Stimulated activated CD8-positive, alpha-beta memory T cell treated with anti-CD3 and anti-CD28 coated beads, Interleukin-4, amount 100 ng/mL, for 48 hours (primary cell): ENCODE measurements at places on chromosomes 1 and 21.

DNA sequence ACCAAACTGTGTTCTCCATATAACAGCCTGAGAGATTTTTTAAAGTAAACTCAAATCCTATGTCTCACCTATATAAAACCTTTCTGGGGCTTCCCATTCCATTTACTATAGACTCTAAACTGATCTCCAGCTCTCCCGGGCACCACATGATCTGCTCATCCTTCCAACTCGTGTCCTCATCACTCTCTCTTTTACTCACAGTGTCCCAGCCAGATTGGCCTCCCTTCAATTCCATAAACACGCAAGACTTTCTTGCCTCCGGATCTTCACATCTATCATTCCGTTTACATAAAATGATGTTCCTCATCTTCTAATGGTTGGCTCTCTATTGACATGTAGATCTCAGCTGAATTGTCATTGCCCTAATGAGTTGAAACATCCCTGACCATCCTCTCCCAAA is 59.4 kb downstream of the ZNF697 start:
- no peak for DNase-seq

GRCh38 chr21:45910548-45911221 is 70.9 kb upstream of the COL6A1 start:
- DNase-seq: no peak

- DNase-seq: no peak
Measured at GRCh38 chr1:150022357-150022756, 11.8 kb upstream of the OTUD7B start.

- no peak for DNase-seq
Measured at GRCh38 chr1:192869308-192869940, 60.6 kb downstream of the RGS2 start.

- no peak for DNase-seq
Measured at GRCh38 chr1:17170571-17170970, 34.4 kb upstream of the PADI1 start.

DNA sequence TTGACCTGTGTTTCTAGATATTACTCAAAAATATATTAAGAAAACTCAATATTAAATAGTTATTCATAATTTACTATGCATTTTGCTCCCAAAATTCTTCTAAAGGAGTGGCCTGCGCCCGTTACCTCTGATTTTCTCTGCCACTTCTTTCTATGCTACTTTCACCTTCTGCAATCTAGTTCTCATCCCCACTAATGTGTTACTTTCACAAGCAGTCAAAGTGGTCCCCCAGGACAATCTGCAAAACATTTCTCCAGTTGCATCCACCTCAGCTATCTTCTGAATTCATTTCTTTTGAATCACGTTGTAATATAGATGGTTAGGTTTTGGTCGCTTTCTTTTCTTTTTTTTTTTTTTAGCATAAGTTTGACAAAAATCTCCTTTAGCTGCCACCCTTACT is 13.4 kb downstream of the INSL5 start:
- no peak for DNase-seq

DNA sequence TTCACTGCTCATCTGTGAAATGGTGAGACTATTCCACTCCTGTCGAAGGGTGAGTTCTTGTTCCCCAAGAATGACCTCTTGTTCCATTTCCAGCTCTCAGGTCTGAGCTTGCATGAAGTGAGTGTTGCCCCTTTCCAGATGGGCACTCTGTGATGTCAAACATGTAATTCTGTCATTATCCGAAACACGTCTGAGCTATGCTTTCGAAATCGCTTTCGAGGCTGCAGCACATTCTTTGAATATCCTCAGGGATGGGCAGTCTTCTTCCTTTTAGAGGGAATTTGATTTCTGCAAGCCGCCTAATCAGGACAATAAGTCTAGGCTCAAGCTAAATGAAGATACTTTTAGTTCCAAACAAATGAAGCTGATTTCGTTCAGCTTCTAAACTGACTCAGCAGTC is 15.1 kb downstream of the NFASC start:
- no peak for DNase-seq

DNA sequence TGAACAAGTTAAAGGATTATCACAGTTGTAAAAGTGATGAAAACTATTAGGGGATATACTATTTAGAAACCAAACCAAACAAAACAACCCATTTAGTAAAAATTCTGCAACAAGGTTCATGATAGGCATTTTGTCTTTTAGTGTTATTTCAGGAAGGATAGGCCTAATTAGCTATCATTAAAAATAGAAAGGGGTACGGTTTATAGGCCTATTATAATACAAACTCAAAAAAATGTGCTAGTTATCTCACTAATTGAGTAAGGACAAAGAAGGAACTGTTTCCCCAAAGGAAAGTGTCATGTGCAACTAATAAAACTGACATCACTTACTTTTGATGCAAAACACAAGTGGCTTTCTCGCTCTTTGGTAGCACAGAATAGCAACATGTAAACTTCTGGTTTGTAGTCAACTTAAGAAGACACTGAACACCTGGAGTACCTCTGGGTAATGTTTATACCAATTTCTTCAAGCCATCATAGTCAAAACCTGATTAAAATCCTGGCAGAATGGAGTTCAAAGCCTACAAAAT is 28.5 kb downstream of the SLC16A1 start:
- DNase-seq: no peak

GRCh38 chr1:53378932-53379661 is 51.2 kb upstream of the LRP8 start:
- no peak for DNase-seq

- DNase-seq: no peak
Measured at GRCh38 chr1:238499021-238499420, 608.3 kb upstream of the ZP4 start.

DNA sequence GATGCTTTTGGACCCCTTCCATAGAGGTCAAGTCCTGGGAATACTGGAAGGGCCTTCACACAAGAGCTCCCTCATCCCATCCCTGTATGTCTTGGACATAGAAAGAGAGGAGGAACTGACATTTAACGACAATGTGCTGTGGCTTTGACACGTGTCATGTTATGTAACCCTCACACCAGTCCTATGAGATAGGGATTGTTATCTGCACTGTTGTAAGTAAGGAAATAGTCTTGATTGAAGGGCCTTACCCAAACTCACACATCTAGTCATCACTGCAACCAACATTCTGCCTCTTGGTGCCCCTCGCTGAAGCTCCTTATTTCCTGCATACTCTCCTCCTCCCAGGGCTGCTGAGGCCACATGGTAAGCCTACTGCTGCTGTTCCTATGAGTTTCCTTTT is 63.7 kb upstream of the ANGPTL1 start:
- DNase-seq: no peak

GRCh38 chr1:99776120-99776519 is 9.7 kb upstream of the FRRS1 start:
- DNase-seq: no peak

DNA sequence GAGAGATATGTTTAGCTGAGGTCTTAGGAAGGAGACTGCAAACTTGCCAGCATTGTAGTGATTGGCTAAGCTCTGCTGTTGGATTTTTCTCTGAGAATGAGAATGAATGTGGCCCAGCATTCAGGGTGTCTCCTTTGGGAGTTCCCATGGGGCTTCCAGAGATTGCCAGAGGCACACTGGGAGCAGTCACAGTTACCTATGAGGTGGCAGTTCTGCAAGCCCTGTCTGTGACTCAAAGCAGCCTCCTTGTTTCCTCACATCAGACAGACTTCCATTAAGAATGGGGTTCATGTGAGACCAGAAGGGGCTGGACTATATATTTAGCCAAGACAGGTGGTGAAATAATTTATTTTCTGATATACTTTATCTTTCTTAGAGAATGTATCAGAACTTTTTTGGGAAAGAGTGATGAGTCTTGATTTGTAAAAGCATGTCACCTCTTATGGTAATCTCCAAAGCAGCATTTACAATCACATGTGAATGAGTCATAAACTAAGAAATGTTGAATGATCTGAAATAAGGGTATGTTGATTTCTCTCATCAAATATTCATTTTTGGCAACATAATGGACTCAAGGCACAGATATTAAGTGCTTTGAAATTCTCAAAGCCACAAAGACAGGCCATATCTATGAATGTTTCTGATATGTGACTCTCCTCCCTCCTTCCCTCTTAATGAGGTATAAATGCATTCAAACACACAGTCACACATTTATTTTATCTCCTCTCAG is 9.5 kb upstream of the SLC19A2 start:
- no peak for DNase-seq

DNA sequence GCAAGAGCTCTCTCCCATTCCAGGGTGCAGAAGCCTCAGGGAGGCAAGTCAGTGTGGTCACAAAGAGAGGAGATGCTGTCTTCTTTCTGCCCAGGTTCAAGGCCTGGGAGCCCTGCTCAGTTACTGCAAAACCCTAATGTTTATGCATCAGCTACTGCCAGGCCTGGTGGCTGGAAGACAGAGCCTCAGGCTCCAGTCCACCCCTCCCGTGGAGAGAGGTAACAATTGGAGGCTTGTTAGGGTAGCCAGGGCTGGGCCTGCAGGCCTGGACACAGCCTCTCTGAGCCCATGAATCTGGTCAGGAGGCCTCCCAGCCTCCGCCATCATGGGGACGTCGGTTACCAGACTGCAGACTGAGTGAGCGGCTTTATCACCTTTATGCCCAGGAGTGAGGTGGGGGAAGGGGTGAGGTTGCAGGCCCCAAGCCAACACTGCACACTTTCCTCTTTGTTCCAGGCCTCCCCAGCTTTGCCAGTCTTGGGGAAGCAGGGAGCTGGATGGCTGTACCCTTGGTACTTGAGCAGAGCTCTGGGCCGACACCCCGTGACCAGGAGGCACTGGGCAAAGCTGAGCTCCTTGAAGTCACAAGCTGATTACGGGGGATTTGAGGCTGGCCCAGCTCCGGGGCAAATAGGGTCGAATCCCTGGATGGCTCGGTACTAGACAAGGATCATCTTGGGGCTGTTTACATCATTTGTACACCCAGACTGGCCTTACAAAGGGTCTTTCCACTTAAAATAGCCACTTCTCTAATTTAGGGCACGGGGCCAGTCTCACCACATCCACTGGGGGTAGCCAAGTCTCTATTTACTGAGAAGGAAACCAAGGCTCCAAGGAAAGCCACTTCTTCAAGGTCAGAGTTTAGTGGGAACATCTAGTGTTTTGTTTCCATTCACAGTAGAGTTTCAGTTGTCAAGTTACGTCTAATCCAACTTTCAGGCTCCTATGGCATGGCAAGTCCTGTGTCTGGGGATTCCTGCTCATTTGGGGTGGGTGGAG is 5.2 kb downstream of the SLC2A1 start:
- no peak for DNase-seq

DNA sequence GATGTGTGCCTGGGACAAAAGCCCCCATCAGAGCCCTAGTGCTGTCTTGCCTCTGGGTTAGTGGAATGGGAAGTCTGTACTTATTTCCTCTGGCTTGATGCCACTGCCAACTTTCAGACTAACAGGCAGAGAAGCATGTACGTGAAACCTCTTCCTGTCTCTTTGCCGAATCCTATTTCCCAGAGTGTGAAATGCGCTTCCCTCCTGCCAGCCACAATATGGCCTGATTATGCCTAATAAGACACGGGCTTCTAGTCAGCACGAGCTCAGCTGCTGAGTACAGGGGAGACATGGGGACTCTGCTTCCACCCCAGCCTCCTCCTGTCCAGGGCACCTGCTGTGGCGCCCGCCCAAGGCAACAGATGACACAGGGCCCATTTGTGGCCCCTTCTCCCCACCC is 111.4 kb downstream of the KCND3 start:
- DNase-seq: no peak

DNA sequence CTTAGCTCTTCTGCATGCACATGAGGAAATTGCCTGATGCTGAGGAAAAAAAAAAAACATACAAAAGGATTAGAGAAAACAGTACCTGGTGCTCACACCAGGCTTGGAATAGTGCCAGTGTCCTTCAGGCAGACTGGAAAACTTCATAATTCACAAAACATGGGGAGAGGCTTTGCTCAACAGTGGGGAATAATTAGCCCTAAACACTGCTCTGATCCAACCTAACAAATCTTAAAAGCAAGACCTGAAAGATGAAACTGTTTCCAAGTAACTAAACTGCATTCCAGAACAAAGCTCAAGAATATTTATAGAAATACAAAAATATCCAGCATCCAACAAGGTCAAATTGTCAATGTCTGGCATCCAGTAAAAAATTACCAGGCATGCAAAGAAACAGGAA is 124.8 kb downstream of the AK5 start:
- no peak for DNase-seq

DNA sequence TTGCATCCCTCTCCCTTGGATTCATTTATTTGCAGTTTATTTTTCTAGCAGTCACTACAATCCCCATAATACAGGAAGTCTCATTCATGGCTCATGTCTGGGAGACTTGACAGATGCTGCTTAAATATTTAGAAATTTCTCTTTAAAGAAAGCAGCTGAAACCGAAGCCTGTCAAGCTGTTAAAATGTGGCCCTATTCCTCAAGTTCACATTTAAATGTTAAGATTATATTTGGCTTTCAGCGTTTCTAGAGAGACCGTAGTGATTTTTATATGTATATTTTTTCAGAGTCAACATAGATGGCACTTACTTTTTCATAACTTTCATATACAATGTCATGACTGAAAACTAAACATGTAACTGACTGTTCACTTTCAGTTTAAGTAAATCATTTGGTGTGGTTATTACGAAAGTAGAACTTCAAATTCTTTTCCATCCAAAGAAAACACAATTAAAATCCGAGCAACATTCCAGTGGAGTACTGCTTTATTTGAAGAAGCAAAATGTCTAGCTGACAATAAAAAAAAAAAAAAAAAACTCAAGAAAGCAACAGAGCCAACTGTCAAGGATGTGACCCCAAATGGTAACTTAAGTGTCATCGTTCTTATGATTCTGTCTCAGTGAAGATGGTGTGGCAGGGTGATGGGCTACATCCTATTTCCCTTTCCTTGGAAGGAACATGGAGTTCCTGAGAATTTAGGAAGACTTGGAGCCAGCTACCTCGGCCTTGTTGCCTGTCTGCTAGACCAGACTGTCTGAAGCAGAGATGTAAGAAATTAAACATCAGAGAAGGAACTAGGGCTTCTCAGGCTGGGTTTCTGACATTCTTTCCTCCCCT is 37.8 kb downstream of the MIS18A start:
- no peak for DNase-seq

DNA sequence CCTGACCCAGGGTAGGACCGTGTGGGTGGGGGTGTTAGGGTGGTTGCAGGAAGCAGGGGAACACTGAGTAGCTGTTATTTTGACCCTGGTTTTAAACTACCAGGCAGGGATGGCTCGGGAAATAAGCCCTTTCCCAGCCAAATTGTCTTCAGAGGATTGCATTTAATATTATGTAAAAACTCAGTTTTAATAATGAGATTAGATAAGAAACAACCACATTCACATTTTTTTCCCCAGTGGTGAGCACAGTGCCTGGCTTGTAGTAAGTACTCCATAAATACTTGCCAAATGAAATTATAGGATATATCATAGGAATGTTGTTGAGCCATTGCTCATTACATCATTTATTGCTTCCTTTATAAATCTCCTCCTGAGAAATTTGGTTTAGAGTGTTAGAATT is 3.1 kb upstream of the ACP6 start:
- no peak for DNase-seq

GRCh38 chr1:156553860-156554485 is 18.4 kb downstream of the IQGAP3 start:
- no peak for DNase-seq

- DNase-seq: no peak
Measured at GRCh38 chr1:239061770-239062169, 324.6 kb upstream of the CHRM3 start.
